ENCODE measurements at places on chromosomes 6 and 20. TPM values are rescaled to one million over a fixed set of nuclear protein-coding genes. Genes with fewer than 3 reads are reported as not detected.
A peak's percentile ranks its signal among the peaks of the same experiment; 100 is the strongest.

Gene CD109
- 0.30 TPM for total RNA-seq

Gene BTNL2
- not detected for total RNA-seq

Gene TSPO2
- total RNA-seq, result not detected

Gene KATNA1
- 18.2 TPM for total RNA-seq

- no peak for DNase-seq
These were observed 131.6 kb upstream of the TOP1 start for GRCh38 chr20:40896814-40897700.

DNA sequence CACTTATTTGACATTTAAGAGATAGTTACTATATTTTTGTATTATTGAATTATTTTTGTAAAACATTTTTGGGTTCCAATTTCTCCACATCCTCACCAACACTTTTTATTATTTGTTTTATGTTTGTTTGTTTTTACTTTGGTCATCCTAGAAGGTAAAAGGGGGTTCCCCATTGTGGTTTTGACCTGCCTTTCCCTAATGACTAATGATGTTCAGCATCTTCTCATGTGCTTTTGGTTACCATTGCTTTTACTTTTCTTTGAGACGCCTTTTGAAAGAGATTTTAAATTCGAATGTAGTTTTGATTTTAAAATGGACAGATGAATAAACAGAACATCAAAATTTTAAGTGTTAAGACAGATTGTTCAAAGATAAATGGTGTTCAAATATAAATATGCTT, 46.9 kb downstream of the AK9 start:
- no peak for DNase-seq

DNA sequence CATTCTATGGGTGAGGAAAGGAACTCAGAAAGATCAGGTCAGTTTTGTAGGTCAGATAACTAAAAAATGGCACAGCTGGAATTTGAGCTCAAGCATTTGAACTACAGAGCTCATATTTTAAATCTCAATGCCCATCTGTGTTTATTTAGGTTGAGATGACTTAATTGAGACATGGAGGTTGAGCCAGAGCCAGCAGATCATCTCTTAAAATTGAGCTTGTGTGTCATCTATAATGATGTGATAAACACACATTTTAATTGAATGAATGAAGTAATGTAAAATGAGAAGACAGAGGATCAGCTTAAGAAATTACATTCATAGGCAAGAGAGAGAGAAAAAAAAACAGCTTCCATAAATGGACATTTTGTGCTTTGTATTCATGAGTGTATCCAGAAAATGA, 3.7 kb downstream of the MANEA start:
- no peak for DNase-seq

- no peak for DNase-seq
These were observed 443.1 kb upstream of the FLRT3 start for GRCh38 chr20:14780508-14780907.

- DNase-seq, result no peak
These were observed 100.0 kb upstream of the MAN1A1 start for GRCh38 chr6:119449331-119450156.

GRCh38 chr6:33430991-33431879, 11.4 kb downstream of the SYNGAP1 start:
- peak; percentile 73 for DNase-seq

GRCh38 chr6:84258866-84259265, 31.4 kb upstream of the CEP162 start:
- no peak for DNase-seq

GRCh38 chr6:141445928-141446628, 686.6 kb upstream of the GJE1 start:
- DNase-seq, result no peak

DNA sequence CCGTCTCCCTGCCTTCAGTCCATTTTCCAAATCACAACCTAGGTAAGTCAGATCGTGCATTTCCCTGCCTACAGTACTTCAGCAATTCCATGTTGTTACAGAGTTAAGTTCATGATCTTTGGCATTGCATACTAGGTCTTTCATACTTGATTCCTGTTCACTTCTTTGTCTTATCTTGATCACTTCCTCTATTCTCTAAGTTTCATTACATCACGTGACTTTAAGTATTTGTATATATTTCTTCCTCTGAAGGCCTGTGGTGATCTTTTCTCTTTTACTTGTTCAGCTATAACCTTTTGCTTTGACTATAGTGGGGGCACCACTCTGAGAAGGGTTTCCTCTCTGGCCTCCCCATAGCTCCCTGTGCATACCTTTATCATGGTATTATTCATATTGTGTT, 100.2 kb downstream of the TRMT11 start:
- no peak for DNase-seq

DNA sequence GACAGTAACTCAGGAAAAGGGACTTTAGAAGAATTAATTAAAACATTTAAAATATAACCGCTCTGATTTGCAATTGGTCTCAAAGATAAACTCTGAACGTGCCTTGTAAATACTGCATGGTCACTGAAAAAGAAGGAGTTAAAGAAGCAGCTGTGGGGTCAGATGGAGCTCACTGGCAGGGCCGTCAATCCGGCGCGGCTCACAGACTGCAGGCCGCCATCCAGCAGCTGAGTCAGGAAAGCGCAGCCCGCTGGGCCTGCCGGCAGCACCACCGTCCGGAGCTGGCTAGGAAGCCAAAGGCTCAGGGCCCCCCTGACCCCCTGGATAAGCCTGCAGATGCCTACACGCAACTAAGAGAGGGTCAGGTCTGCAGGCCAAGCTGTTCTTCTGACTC, 54.2 kb upstream of the FRMD1 start:
- no peak for DNase-seq

- peak; percentile 12 for DNase-seq
These were observed 2.3 kb downstream of the CCND3 start for GRCh38 chr6:41939176-41939847.

All from T-helper 17 cell (primary cell).